ENCODE measurements at places on chromosomes 11 and 22. TPM values are rescaled to one million over a fixed set of nuclear protein-coding genes. Genes with fewer than 3 reads are reported as not detected.

The SCN2B gene
- not detected for total RNA-seq

The PATE4 gene
- total RNA-seq = 0.31 TPM

The TLCD5 gene
- 15.2 TPM for total RNA-seq

The RAB36 gene
- total RNA-seq = 2.2 TPM

The TNNT3 gene
- not detected for total RNA-seq

The MMP1 gene
- not detected for total RNA-seq

The OR5L1 gene
- total RNA-seq = not detected

The CRYBB1 gene
- 9.5 TPM for total RNA-seq

DNA sequence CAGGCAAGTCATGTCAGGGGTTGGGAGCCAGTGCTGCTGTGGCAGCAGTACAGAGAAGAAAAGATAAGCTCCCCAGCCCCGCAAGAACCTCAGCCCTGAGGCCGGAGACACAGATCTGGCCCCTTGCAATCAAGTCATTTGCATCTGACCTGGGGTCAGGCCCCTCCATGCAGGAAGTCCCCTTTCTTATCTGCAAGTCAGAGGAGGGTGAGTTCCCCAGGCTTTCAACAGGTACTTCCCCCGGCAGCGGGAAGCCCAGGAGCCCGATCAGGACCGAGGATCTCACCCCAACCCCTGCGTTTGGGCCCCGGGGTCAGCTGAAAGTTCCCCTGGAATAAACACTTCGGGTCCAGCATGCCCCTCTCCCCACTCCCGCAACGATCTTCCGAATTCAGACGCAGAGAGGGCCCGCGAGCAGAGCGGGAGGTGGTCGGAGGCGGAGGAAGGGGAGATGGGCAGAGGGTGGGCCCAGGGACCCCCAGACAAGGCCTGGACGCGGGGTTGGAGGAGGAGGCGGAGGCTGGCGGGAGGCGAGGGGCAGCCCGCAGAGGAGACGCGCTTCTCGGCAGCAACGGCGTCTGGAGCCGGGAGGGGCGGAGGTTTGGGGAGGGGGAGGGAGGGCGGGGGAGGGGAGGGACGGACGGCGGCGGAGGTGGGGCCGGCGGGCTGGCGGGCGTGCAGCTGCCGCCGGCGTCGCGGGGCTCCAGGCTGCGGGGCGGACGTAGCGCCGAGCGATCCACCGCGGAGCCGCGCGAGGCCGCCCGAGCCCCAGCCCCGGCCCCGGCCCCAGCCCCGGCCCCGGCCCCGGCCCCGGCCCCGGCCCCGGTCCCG, at the start of gene TSPAN18:
TSPAN18 (plus strand) TSS at position 680 of the 831 bp plus-strand sequence. CDS start 179,455 bp downstream, outside the sequence.
- peak; percentile 48 for DNase-seq

- DNase-seq = no peak
These were observed 92.5 kb downstream of the SIK3 start for GRCh38 chr11:117005758-117006157.

GRCh38 chr22:28711820-28712777, 29.5 kb downstream of the CHEK2 start:
- DNase-seq = no peak

GRCh38 chr11:12523180-12523924, 146.0 kb downstream of the PARVA start:
- no peak for DNase-seq

DNA sequence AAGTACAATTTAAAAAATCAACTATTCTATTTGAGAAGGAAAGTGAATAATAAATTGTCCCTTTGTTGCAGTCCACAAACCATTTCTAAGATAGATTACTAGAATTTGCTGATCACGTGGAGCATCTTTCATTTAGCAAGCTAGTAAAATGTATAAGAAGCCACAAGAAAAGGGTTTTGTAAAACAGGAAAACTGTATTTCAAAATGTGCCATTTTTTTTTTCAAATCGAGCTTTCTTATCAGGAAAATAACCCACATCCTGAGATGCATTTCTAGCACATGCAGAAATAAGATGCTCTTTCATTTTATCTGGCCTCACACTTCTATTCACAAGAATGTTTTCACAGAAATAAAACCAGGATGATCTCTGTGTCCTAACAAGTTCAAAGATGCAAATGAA, 3.2 kb upstream of the PATE3 start:
- DNase-seq = no peak

DNA sequence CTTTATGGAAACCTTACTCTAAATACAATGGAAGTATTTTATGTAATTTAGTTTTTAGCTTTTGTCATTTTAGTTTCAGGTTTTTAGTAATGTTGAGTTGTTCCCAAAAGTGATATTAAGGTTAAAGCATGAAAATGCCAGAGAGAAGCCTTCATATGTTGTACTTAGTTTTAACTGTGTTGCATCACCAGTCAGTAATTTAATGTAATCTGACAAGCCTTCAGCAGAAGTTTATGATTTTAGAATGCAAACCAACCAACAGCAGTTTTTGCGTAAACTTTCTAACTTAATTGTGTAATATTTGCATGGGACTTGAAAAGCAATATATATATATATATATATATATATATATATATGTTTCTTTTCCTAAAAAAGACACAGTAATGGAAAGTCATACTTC, 110.6 kb downstream of the MSANTD4 start:
- no peak for DNase-seq

GRCh38 chr11:86444981-86445380, 70.3 kb downstream of the CCDC81 start:
- DNase-seq = no peak

DNA sequence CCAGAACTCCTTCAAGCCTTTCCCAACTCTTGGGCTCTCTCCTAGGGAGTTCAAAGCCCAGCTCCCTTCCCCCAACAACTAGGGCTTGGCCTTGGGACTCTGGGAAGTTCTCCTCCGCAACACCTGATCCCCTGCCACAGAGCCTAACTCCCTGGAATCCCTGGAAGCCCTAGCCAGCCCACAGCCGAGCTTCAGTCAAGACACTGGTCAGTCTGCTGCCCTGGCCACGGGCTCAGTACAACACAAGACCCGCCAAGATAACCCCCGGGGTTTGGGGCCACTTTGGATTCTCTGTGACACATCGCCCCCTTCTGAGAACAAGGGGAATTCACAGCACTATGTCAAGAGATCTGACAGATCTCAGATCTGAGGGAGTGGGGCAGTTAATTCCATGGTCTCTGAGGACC, 58.3 kb downstream of the SLC22A12 start:
- peak; percentile 43 for DNase-seq

GRCh38 chr11:44889266-44889665, 61.4 kb downstream of the TP53I11 start:
- DNase-seq = no peak

DNA sequence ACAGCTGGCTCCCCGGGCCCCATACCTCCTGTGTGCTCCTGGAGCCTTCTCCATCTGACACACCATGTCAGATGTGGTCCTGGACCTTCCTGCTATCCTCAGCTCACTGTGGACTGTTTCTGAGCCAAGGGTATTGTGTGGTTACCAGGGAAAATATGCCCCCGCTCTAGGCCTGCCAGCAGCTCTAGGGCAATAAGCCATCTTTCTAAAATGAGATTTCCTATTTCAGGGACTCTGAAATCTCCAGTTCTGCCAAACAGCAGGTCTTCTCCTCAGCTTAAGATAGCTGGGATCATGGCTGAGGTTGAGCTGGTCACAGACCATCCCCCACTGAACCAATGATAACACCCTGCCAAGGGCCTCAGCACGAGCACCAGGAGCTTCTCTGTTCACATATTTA, 227.6 kb downstream of the ST3GAL4 start:
- DNase-seq = no peak

GRCh38 chr22:33909075-33909458, 11.2 kb downstream of the LARGE1 start:
- DNase-seq = no peak

DNA sequence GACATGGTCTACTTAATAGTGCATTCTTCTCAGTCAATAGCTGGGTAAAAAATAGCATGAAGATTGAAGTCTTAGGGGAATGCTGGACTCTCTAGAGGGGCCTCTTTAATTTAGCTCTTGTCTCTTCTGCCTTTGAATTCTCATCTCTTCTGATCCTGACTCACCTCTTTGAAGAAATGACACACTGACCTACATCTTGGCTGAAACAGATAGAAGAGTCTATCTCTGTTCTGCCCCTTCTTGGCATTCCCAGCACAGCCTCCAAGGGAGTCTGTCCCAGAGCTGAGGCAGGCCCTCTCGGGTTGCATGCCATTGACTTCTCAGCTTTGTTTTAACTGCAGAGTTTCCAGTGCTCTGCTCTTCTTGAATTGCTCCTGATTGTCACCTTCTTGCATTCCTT, 55.7 kb downstream of the PTPRJ start:
- no peak for DNase-seq

GRCh38 chr11:44779736-44780520, 53.2 kb downstream of the TSPAN18 start:
- no peak for DNase-seq
